Stimulated activated CD4-positive, alpha-beta T cell treated with anti-CD3 and anti-CD28 coated beads, TNF-alpha, amount 100 ng/mL, for 4 hours (primary cell): ENCODE measurements at places on chromosomes 6 and 20.

DNA sequence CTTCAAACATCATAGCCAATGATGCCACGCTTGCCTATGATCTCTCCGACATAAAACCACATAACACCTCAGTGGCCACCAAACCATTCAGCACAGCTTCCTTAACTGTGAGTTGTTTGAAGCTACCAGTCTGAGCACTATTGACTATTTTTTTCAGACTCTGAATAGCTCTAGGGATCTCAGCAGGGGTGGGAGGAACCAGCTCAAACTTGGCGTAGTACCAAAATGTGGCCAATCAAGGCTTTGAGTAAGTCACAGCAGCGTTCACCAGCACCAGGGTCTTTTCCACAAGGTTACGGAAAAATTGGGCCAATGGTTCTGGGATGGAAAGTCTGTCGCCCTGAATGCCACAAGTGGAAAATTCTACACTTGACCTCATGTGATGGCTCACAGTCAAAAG lies 70.6 kb downstream of the SMPDL3A start:
- no peak for DNase-seq

- no peak for DNase-seq
These were observed 143.0 kb upstream of the THBS2 start for GRCh38 chr6:169396554-169397163.

GRCh38 chr20:56463428-56463827 lies 5.0 kb upstream of the RTF2 start:
- no peak for DNase-seq

DNA sequence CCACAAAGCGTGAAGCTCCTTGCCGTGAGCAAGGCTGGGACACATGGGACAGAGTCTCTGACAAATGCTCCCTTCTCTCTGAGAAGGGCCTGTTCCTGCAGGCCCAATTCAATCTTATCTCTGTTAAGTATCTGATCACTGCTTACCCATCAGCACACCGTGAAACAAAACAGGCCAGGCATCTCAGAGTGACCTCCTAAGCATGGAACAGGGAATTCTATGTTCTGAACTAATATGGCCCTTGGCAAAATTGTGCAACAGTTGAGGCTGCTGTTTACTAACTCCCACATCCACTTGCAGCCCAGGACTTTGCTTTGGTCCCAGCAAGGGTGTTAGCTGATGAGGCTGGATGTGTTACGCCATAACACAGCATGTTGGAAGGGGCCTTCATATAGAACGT lies 79.2 kb downstream of the GCLC start:
- DNase-seq: no peak

GRCh38 chr6:36666826-36667591 lies 11.5 kb upstream of the CDKN1A start:
- no peak for DNase-seq

- DNase-seq: no peak
These were observed 68.8 kb downstream of the UTRN start for GRCh38 chr6:144353871-144354314.

- DNase-seq: no peak
These were observed 12.6 kb downstream of the TINAG start for GRCh38 chr6:54320871-54321270.

DNA sequence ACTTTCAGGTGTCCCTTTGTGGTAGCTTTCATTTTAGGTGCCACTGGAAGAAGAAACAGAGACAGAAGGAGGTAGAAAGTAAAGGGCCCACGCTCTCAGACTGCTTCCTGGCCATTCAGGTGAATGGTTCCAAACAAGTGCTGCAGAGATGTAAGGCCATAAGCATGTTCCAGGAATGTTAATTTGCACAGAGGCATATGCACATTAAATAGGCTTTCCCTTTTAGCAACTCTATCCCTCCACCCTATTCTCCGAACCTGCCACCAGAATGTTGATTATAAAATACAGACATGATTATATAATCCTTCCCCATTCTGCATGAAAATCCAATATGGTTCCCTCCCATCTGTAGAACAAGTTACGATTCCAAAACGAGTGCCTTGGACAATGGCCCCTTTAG lies 297.2 kb downstream of the C6orf118 start:
- DNase-seq: no peak

GRCh38 chr6:166589337-166589731 lies 2.9 kb upstream of the RAMACL start:
- no peak for DNase-seq

DNA sequence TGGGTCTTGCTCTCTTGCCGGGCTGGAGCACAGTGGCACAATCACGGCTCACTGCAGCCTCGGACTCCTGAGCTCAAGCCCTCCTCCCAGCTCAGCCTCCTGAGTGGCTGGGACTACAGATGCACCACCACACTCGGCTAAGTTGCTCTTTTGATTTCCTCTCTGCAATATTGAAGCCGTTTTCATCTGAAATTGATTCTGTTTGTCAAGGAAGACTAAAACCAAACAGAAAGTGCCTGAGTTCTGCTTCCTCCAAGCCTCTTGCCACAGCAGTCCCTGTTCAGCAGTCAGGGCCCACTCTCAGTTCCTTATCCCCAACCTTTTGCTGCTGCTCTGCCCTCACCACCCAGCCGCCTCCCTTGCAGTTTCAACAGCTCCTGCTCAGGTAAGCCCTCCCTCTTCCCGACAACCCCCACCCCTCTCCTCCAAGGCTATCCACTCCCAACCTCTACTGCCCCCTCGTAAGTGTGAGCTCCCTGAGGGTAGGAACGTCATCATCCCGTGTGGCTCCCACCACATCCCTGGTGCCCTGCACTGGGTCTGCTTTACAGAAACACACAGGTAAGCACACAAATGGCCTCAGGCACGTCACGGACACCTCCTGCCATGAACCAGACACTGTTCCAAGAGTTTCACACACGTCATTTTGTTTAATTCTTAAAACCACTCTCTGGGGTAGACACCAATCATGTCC lies 70.7 kb upstream of the TAB2 start:
- no peak for DNase-seq

DNA sequence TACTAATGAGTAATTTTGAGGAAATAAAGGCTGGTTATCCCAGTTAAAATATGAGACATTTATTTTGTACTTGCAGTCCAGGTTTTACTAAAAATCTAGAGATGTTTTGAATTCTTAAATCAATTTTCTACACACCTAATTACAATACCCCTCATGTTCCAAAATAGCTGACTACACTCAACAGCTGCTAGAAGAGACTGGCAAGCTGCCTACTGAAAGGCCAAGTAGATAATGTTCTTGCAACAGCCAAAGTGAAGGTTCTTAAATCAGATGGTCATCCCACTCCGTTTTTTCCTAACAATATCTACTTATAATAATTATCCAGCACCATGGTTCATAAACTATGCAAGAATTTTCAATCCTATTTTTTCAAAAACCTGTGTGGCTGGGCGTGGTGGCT lies 69.0 kb downstream of the DTNBP1 start:
- no peak for DNase-seq

DNA sequence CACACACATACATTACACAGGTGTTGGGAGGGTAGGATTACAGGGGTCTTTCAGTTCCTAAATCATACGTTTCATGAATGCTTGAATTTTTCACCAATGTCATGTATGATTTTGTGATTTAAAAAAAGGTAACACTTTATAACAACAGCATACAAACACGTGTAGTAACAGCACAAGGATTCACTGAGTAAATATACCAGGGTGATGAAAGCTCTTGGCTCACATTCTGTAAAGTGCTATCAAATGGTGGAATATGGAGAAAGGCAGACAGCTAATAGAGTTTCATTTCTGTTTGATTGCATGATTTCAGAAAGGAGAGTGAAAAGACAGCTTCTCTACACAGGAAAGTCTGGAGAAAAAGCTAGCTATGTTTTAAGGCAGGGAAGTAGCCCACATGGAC lies 231.9 kb downstream of the CD83 start:
- no peak for DNase-seq

DNA sequence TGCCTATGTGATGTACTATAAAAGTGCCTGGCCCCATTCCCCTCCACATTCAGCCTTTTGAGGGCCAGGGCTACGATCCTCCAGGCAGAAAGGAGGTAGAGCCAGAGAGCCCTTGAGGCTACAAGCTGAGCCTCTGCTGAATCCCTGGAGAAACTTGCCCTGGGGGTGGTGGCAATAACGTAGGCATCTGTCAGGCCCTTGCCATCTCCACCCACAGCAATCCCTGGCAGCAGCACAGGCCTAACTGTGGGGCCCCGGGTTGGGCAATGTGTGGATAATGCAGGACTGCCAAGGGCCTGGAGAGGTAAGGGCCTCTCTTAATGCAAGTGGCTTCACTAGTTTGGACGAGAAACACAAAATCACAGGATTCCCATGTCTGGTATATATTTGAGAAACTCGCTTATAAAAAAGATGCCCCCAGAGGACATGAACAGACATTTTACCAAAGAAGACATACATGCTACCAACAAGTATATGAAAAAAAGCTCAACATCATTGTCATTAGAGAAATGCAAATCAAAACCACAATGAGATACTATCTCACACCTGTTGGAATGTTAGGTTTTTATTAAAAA lies 99.0 kb downstream of the QRSL1 start:
- no peak for DNase-seq

GRCh38 chr6:148760258-148760534 lies 13.4 kb downstream of the UST start:
- no peak for DNase-seq

DNA sequence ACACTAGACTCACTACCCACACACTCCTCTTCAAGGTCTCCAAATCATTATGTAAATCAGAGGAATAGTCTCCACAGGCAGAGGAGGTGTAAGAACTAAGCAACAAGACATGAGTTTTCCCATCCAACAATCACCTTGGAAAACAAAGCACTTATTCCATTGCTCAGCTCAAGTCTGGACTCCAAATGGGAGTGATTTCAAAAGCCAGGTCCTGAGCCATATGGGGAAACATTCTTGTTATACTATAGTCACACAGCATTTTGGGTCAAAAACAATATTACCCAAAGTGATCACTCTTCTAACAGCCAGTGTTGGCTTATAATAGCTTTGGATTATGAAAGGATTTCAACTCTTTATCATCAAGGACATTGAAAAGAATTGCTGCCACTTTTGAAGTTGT lies 3.6 kb upstream of the PRPH2 start:
- no peak for DNase-seq

DNA sequence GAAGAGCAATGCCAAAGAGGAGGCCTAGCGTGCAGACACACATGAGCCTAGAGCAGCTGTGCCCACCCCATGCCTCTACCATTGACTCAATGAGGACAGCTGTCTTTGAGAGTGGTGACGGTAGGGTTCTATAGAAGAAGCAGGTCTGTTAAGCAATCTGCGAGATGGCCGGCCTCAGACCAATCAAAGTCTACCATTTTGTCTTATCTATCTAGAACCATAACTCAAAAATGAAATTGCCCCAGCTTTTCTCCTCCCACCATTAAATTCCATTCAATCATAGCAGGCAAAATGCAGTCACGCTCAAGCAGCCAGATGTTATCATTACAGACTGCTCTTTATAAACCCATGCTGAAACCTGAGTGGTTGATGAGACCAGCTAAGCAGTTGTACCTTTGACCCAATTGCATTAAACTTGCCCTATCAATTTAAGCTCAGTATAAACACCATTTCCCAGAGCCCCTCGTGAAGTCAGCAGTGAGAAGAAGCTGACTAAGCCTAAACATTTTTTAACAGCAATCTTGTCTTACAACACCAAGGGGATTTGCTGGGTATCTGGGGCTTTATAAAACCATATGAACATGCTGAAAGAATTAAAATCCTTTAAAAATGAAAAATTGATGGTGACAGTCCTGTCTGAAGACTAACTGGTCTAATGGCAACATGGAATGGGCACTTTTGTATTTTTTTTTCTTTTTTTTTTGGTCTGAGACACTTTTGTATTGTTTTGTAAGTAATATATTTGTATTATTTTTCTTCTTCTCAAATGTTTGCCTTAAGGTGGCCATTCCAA lies 57.5 kb downstream of the FOXC1 start:
- DNase-seq: no peak

DNA sequence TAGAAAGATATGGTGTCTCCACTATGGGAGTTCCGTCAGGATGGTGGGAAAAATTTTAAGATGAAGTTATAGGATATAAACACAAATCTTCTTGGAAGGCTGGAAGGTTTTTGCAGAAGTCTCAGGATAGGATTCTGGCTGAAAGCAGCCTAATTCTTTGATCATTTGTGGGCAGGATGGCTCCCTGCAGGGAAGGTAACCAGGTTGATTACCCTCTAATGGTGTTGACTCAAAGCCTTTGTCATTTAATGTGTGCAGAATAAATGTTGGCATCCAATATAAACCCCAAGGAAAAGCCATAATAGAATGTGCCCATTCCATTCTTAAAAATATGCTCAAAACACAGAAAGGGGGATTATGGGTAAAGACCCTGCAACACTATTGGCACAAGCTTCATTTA lies 204.3 kb downstream of the EPM2A start:
- no peak for DNase-seq

GRCh38 chr6:41568585-41569384 lies 22.6 kb downstream of the FOXP4 start:
- DNase-seq: no peak

DNA sequence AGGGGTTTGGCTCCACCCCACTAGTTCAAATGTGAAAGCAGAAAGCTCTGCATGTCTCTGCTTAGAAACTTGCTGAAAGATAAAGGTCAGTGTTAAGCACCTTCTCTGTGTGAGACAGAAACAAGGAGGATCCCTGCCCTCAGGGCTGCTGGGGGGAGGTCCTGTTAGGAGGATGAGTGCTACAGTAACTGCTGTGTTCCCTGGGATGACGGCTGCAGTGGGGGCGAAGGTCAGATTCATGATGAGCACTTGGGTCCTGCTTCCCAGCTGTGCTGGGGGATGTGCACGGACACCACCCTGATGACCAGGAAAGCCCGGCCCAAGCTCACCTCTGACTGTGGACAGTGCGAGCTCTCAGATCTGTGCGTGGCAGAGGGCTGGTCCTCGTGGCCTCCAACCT lies 252.6 kb downstream of the DLL1 start:
- DNase-seq: no peak

DNA sequence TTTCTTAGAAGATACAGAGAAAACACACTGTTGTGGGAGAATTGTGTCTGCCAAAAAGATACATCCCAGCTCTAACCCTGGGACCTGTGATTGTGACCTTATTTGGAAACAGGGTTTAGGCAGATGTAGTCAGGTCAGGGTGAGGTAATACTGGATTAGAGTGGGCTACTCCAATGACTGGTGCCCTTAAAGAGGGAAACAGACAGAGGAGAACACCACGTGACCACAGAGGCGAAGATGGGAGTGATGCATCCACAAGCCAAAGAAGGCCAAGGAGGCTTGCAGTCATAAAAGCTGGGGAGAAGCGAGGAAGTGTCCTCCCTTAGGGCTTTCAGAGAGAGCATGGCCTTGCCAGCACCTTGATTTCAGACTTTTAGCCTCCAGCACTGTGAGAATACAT lies 35.6 kb downstream of the SLC52A3 start:
- no peak for DNase-seq

DNA sequence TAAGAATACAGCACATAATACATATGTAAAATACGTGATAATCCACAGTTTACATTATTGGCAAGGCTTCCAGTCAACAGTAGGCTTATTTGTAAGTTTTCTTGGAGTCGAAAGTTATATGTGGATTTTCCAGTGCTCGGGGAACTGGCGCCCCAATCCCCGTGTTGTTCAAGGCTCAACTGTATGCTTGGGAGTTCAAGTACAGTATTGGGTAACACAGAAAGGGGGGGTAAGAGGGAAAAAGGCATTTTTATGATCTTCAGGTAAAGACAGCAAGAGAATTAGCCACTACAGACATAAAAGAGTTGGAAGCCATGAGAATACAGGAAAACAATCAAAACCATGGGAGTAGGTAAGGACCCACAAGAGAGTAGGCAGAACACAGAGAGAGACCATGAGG lies 16.4 kb downstream of the PSMB1 start:
- DNase-seq: no peak

GRCh38 chr6:28985462-28986164 lies 19.5 kb downstream of the ZNF311 start:
- DNase-seq: no peak
